Bladder microvascular endothelial cell (primary cell): ENCODE measurements at places on chromosomes 6 and 20. TPM values are rescaled to one million over a fixed set of nuclear protein-coding genes. Genes with fewer than 3 reads are reported as not detected.

GJE1 gene
- total RNA-seq = not detected in 2 replicates

ATP6V1G2 gene
- 0.49 and 0.94 TPM in 2 replicates for total RNA-seq

PRDM13 gene
- not detected in 2 replicates for total RNA-seq

KIAA0408 gene
- total RNA-seq = under 0.01 TPM in 1 of 2 replicates, not detected in the other

SPATS1 gene
- not detected in 2 replicates for total RNA-seq
